ENCODE measurements at places on chromosomes 12 and 14. TPM values are rescaled to one million over a fixed set of nuclear protein-coding genes. Genes with fewer than 3 reads are reported as not detected.

DNA sequence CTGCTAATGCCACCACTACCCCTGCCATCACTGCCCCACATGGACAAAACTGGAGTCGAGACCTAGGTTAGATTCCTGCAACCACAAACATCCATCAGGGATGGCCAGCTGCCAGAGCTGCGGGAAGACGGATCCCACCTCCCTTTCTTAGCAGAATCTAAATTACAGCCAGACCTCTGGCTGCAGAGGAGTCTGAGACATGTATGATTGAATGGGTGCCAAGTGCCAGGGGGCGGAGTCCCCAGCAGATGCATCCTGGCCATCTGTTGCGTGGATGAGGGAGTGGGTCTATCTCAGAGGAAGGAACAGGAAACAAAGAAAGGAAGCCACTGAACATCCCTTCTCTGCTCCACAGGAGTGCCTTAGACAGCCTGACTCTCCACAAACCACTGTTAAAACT is 7.1 kb upstream of the OAS2 start:
- DNase-seq, result no peak
- no peak overlapping the region for H3K27ac ChIP-seq
- H3K4me3 ChIP-seq, result no peak overlapping the region
- H3K27me3 ChIP-seq, result no peaks in the 10 kb centered on the region
- no peaks in the 10 kb centered on the region for H3K36me3 ChIP-seq

- H3K4me1 ChIP-seq, result no peaks in the 10 kb centered on the region
- H3K27me3 ChIP-seq, result no peaks in the 10 kb centered on the region
- no peak overlapping the region for H3K4me3 ChIP-seq
- no peak for DNase-seq
- no peaks in the 10 kb centered on the region for H3K36me3 ChIP-seq
Measured at GRCh38 chr12:21308785-21309184, 25.9 kb downstream of the SLCO1A2 start.

DNA sequence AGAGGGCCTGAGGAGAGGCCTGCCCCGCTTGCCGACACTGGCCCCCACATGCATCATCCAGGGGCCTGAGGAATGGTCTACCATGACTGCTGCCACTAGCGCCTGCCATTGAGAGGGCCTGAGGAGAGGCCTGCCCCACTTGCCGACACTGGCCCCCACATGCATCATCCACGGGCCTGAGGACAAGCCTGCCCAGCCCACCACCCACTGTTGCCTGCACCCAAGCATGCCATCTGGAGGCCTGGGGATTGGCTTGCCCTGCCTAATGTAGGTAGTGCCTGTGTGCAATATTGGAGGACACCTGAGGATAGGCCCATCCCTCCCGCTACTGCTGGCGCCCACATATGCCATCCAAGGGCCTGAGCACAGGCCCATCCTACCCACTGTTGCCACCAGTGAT is 24.4 kb downstream of the CYP46A1 start:
- no peaks in the 10 kb centered on the region for H3K4me1 ChIP-seq
- no peak overlapping the region for H3K4me3 ChIP-seq
- no peak overlapping the region for H3K27ac ChIP-seq
- no peaks in the 10 kb centered on the region for H3K27me3 ChIP-seq
- no peaks in the 10 kb centered on the region for H3K36me3 ChIP-seq

DNA sequence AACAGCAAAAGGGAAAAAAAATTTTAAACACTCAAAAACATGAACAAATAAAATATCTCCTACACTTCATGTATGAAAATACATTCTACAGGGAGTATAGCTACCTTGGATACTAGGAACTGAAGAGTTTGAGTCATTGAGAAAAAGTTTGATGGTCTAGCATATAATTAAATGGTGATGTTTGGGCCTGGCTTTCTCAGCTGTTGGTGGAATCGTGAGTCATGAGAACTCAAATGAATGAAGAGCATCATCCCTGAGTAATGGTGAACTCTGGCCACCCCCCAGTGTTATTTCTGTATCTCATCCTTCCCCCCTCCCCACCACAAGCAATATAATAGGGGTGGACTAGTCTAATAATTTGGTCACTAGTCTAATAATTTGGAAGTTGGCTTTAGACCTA is 6.7 kb upstream of the SLC6A15 start:
- no peaks in the 10 kb centered on the region for H3K4me1 ChIP-seq
- no peak for DNase-seq
- no peak overlapping the region for H3K4me3 ChIP-seq
- H3K27ac ChIP-seq, result no peak overlapping the region
- peaks cover 11% of the 10 kb centered on the region for H3K27me3 ChIP-seq

- H3K4me1 ChIP-seq, result 0 out of 2 replicates have a peak, but pooled peaks cover 3% of the 10 kb centered on the region
- DNase-seq, result peak; percentile 41
- no peaks in the 10 kb centered on the region for H3K27me3 ChIP-seq
- H3K36me3 ChIP-seq, result no peaks in the 10 kb centered on the region
- no peak overlapping the region for H3K4me3 ChIP-seq
Measured at GRCh38 chr12:103779410-103780092, 61.5 kb downstream of the NT5DC3 start.

- no peaks in the 10 kb centered on the region for H3K4me1 ChIP-seq
- H3K27me3 ChIP-seq, result no peaks in the 10 kb centered on the region
- no peak overlapping the region for H3K4me3 ChIP-seq
- no peak overlapping the region for H3K27ac ChIP-seq
- no peaks in the 10 kb centered on the region for H3K36me3 ChIP-seq
- DNase-seq, result no peak
Measured at GRCh38 chr14:90848944-90849731, 32.9 kb upstream of the TTC7B start.

GRCh38 chr12:115322275-115322674 is 638.3 kb upstream of the TBX3 start:
- no peak overlapping the region for H3K27ac ChIP-seq
- H3K4me1 ChIP-seq, result no peaks in the 10 kb centered on the region
- H3K36me3 ChIP-seq, result no peaks in the 10 kb centered on the region
- DNase-seq, result no peak
- no peaks in the 10 kb centered on the region for H3K27me3 ChIP-seq

DNA sequence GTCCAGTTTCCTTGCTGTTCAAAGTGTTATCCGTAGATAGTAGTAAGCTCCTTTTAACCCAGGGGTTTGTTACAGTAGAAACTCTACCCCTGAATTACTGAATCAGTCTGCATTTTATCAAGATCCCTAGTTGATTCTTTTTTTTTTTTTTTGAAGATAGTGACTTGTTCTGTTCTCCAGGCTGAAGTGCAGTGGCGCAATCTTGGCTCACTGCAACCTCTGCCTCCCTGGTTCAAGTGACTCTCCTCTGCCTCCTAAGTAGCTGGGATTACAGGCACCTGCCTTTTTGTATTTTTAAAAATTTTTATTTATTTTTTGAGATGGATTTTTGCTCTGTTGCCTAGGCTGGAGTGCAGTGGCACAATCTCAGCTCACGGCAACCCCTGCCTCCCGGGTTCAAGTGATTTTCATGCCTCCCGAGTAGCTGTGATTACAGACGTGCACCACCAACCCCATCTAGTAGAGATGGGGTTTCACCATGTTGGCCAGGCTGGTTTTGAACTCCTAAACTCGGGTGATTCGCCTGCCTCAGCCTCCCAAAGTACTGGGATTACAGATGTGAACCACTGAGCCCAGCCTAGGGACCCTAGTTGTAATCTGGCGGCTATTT is 10.5 kb downstream of the LARP4 start:
- H3K27me3 ChIP-seq, result no peaks in the 10 kb centered on the region
- no peaks in the 10 kb centered on the region for H3K4me1 ChIP-seq
- H3K27ac ChIP-seq, result no peak overlapping the region

Gene SLC39A5
- total RNA-seq, result 0.59 TPM

DNA sequence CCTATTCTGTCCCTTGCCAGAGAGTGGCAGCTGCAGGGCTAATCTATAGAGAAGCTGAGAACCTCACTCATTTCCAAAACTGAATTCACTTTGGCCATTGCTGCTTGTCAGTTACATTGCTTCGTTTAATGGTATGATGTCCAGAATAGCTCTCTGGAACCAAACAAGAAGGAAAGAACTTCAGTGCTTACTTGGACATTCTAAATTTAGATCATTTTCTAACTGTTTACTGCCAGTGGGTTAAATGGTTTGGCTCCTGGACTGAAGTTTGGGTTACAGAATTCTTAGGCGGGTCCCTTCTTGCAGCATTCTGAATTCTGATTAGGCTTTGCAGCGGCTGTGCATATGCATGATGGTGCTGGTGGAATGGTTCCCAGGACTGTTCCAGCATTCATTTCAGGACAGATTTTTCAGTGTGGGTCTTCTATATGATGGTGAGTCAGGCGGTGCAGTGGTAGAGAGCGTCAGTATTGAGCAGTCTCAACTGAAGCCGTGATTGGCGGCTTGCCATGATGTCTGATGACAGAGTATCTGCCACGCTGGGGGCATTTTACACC is 148.7 kb downstream of the DYRK2 start:
- no peaks in the 10 kb centered on the region for H3K27me3 ChIP-seq
- no peak for DNase-seq
- peaks cover 2% of the 10 kb centered on the region for H3K4me1 ChIP-seq
- H3K27ac ChIP-seq, result no peak overlapping the region
- no peak overlapping the region for H3K4me3 ChIP-seq

Gene CPNE8
- total RNA-seq, result 8.6 TPM

Gene SLC6A12
- 0.56 TPM for total RNA-seq

DNA sequence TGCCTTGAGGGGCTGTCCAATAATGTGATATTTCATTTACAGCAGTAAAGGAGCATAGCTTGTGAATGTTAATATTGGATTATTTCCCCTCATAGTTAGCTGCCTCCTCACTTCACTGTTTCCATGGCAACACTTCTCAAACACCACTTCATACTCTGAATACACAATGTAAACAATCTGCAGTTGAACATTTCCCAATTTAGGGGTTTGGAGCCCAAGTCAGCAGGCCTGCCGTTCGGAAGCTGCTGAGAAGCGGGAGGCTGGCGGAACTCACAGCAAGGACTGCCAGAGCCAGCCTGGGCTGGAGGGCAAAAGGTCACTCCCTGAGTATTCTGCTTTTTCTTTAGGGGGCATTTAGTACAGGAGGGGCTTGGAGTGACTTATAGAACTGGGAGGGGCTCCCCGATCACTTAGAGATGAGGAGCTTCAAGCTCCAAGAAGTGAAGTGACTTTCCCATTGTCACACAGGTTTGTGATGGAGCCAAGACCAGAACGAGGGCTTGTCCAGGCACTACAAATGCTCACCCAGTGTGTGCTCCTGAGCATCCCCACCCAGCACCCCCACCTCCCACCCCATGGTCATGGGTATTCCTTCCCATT is 12.1 kb upstream of the SLC24A4 start:
- H3K36me3 ChIP-seq, result no peaks in the 10 kb centered on the region
- H3K27me3 ChIP-seq, result no peaks in the 10 kb centered on the region
- no peak overlapping the region for H3K27ac ChIP-seq
- no peak overlapping the region for H3K4me3 ChIP-seq
- DNase-seq, result no peak

Gene LMNTD1
- total RNA-seq, result not detected

Gene FAM181A
- total RNA-seq, result not detected

Gene ERP27
- not detected for total RNA-seq

Gene ANO2
- total RNA-seq, result 3.3 TPM

- H3K27me3 ChIP-seq, result no peaks in the 10 kb centered on the region
- no peak for DNase-seq
- H3K4me1 ChIP-seq, result no peaks in the 10 kb centered on the region
Measured at GRCh38 chr14:38073641-38074040, 134.1 kb upstream of the SSTR1 start.

Gene SLC17A8
- total RNA-seq, result not detected

DNA sequence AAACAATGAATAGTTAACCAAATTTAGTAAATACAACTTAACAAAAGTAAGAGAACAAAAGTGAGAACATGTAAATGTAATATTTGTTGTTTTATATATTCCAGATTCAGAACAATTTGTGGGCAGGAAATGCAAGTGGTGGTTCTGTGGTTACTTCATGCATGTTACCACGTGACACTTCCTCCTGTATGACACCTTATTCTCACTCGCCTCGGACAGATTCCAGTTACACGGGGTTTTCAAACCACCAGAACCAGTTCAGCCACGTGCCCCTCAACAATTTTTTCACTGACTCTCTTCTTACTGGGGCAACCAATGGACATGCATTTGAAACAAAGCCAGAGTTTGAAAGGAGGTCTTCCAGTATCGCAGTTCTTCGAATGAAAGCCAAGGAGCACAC is 21.0 kb downstream of the ALX1 start:
- no peak overlapping the region for H3K27ac ChIP-seq
- peaks cover 7% of the 10 kb centered on the region for H3K4me1 ChIP-seq
- H3K4me3 ChIP-seq, result no peak overlapping the region
- no peaks in the 10 kb centered on the region for H3K36me3 ChIP-seq
- no peak for DNase-seq

Gene SLC5A8
- 0.35 TPM for total RNA-seq

DNA sequence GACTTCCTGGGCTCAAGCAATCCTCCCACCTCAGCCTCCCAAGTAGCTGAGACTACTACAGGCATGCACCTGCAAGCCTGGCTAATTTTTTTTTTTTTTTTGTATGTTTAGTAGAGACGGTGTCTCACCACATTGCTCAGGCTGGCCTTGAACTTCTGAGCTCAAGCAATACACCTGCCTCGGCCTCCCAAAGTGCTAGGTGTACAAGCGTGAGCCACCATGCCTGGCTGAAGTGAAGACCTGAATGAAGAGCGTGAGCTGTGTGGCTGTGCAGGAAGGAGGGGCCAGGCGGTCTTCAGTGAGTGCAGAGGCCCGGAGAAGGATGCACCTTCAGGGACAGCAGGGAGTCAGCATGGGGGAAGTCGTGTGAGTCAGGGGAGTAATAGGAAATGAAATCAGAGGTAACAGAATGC is 14.9 kb upstream of the NFKBIA start:
- no peak overlapping the region for H3K27ac ChIP-seq
- H3K36me3 ChIP-seq, result no peaks in the 10 kb centered on the region
- H3K4me1 ChIP-seq, result peaks cover 12% of the 10 kb centered on the region
- DNase-seq, result no peak
- H3K27me3 ChIP-seq, result no peaks in the 10 kb centered on the region

DNA sequence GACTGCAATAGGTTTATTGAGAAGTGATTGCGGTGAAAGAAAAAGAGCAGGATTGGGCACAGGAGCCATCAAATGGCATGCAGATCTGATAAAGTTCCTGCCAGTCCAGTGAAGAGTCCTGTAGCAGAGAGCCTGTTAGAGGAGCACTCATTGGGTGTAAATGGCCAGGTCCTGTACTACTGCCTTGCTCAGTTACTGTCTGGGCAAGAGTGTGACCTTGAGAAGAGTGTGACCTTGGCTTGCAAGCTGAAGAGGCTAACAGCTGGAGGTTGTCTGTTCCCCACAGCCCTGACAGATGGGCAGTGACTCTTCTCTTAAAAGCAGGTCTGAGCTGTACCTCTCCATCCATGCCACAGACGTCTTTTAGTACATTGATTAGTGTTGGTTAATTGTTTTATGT is 148.6 kb upstream of the SLC38A2 start:
- H3K27ac ChIP-seq, result no peak overlapping the region
- no peaks in the 10 kb centered on the region for H3K4me1 ChIP-seq
- no peaks in the 10 kb centered on the region for H3K27me3 ChIP-seq
- H3K36me3 ChIP-seq, result no peaks in the 10 kb centered on the region
- no peak for DNase-seq
- H3K4me3 ChIP-seq, result no peak overlapping the region

Gene CCDC60
- not detected for total RNA-seq

- H3K36me3 ChIP-seq, result no peaks in the 10 kb centered on the region
- no peak overlapping the region for H3K4me3 ChIP-seq
- no peak overlapping the region for H3K27ac ChIP-seq
- DNase-seq, result peak; percentile 68
- H3K27me3 ChIP-seq, result no peaks in the 10 kb centered on the region
Measured at GRCh38 chr12:66441905-66442559, 139.7 kb downstream of the HELB start.
